ENCODE measurements at places on chromosomes 2 and 18.

- no peak for DNase-seq
Observed at GRCh38 chr2:216274194-216274840, 98.0 kb downstream of the MARCHF4 start.

GRCh38 chr2:176699098-176699497 is 429.9 kb downstream of the MTX2 start:
- DNase-seq: no peak

DNA sequence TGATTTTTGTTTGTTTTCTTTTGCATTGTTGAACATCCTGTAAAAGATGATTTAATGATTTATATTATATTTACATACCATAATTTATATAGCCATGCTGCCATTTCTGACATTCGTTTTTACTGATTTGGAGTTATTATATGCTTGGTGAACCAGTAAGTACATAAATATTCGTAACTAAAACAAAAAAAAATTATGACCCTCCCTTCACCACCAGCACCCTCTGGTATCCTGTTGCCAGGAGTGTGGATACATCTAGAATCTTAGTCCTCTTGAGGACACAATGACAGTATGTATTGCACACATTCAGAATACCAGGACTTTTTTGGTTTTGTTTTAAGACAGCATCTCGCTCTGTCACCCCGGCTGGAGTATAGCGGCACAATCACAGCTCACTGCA is 43.9 kb upstream of the B3GNT7 start:
- no peak for DNase-seq

- DNase-seq: no peak
Observed at GRCh38 chr2:58054264-58054663, 7.7 kb downstream of the VRK2 start.

- no peak for DNase-seq
Observed at GRCh38 chr18:55000529-55000928, 41.3 kb upstream of the CCDC68 start.

- no peak for DNase-seq
Observed at GRCh38 chr2:7773362-7774360, 856.4 kb downstream of the RNF144A start.

DNA sequence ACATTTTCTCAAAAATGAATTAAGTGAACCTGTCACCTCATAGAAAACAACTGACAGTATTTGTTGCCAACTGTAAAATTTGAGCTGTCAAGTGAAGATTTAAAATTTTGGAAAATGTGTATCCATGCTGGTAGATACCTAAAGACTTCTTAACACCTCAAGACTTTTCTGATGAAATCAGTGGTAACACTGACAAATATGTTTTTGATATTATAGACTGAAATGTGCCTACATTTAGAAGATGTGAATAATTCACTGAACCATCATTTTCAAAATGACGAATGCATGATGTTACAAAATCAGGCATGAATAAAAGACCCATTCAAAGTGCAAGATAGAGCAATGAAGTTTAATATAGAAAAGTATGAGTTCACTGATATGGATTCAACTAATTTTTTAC is 51.5 kb upstream of the ASPRV1 start:
- DNase-seq: no peak

DNA sequence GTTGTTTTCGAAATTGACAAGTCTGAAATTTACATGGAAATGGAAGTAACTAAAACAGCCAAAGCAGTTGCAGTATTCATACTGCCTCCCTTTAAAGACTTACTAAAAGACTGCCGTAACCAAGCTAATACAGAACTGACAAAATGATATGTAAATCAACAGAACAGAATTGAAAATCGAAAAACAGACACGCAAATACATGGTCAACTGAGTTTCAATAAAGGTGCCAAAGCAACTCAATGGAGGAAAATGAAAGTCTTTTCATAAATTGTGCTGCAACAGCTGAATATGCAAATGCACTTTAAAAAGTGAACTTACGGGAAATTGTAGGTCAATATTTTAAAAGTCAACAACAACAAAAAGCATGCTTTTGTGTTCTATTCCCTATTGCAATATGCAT is 34.2 kb downstream of the TMEM131 start:
- DNase-seq: no peak

DNA sequence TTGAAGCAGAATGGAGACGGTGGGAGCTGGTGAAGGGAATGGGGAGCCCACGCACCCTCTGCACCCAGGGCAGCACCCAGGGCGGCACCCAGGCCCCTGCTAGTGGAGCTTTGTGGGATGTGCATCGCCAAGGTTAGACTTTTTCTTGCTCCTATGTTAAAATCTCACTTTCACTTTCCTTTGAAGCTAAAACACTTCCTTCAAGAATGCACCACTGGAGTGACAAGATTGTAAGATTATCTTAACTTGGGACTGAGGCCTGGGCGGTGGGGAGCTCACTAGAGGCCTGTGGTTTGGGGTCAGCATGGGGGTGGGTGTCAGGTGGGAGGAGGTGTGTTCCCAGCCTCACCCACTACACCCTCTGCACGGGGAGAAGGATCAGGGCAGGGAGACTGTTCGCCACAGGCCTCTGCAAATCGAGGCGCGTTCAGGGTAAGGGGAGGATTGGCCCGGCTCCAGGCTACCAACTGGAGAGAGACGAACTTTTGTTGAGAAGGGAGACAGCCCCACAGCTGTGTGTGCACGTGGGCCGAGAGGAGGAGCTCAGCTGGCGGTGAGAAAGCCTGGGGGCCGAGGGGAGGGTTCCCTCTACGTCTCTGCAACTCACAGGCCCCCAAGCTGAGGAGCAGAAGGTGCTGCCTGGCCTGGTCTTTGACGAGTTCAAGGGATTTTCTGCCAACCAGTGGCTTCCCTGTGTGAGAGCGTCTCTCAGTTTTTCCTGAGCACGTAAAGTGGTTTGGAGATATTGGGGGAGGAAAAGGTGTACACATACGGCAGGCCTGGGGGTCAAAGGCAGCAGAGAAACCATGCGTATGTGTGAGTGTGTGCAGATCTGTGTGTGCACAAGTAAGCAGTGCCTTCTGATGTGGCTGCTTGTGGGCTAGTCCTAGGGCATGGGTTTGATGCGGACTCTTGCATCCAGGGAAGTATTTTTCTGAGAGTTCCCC is 147.7 kb downstream of the KLHL29 start:
- no peak for DNase-seq

GRCh38 chr2:7449298-7449697 is 532.1 kb downstream of the RNF144A start:
- peak; percentile 10 for DNase-seq

- DNase-seq: peak; percentile 21
Observed at GRCh38 chr2:191171708-191172355, 21.0 kb upstream of the STAT4 start.

- DNase-seq: no peak
Observed at GRCh38 chr2:120863661-120864320, 128.1 kb downstream of the GLI2 start.

DNA sequence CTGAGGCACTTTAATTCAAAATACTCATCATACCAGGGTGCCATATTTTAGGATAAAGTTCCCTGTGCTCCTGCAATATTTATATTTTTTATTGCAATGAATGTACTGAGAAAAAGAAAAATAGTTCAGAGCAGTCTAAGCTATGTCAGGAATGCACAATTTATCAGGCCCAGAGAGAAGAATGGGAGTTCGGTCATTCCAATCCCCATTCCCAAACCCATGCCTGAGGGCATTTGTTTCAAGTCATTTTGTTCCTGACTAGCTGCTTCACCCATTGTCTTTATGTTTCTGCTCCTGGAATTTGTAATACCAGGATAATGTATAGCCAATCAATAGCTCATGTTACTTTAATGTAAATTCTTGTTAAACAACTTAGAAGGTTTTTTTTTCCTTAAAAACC is 24.4 kb upstream of the FTCDNL1 start:
- peak; percentile 40 for DNase-seq

DNA sequence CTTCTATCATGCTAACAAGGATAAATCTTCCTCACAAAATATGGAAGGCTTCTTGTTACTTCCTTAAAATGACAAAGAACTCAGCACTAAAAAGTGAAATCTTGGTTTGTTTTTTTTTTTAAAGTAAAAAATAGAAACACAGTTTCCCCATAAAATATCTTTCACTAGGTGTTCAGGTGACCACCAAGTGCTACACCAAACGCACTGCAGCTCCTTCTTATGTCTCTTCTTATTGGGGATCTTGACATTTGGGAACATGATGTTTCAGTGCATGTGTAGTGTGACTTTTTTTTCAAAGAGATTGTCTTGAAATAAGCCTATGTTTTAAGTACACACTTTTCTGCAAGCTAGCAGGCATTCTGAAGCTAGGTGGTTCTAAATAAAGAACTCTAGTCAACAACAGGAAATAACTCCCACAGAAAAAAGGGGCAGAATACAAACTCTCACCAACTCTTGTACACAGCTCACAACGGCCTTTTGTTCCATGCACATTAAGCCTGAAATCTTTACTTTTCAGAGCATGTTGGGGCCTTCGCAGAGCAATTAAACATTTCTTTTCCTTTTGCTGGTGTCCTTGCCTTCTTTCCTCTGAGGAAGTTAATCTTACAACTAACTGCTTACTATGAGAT is 13.2 kb upstream of the SERTAD2 start:
- DNase-seq: no peak

- DNase-seq: no peak
Observed at GRCh38 chr2:5561006-5561405, 131.2 kb upstream of the SOX11 start.

- DNase-seq: peak; percentile 21
Observed at GRCh38 chr2:150327564-150328489, 159.6 kb downstream of the RND3 start.

- DNase-seq: no peak
Observed at GRCh38 chr2:213087040-213087439, 64.4 kb downstream of the IKZF2 start.

- no peak for DNase-seq
Observed at GRCh38 chr2:238527565-238527964, 100.8 kb downstream of the ASB1 start.

DNA sequence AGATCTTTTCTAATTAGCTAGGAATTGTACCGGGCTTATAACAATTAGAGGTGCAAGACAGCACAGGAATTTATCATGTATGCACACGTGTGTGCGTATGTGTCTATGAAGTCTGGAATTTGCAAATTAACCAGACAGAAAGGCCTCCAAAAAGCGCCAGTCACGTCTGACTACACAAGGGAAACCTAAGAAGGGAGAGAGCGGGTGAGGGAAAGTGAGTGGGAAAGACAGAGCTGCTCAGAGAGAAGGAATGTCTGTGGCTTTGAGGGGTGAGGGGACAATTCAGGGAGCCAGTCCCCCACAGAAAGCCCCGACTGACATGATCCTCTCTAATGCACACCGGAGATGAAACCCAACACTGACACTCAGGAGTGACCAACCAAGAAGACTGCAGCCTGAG is 197.7 kb upstream of the SH3BP4 start:
- no peak for DNase-seq

DNA sequence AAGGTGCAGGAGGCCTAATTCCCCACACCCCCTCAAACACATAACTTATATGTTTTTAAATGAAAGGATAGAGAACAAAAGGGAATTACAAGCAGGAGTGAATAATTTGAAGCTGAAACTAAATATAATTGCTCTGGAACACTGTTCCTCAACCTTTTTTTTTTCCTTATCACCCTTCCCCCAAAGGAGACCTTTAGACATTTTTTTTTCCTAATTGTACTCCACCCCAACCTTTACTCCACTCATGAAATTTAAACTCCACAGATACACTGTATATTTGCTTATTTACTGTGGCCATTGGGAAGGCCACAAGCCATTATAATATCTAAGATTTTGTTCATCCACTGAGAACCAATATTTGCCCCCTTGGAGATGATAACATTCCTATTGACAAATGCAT is 45.4 kb upstream of the PELI1 start:
- no peak for DNase-seq

DNA sequence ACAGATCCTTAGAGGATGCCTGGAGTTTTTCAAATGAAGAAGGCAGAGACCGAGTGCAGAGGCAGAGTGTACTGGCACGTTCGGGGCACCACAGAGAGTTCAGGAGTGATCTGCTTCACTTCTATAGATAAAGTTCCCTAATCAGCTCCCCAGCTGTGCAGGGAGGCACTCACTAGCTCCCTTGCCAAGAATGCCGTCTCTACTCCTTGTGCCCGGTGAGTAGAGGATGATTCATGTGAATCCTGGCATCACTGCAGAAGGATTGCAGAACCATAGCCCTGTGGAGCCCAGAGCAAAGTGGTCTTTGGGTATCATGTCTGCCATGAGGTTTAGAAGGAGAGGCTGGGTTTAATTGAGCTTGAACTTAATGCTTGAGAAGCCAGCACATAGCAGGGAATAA is 510.1 kb upstream of the RAB6C start:
- no peak for DNase-seq

DNA sequence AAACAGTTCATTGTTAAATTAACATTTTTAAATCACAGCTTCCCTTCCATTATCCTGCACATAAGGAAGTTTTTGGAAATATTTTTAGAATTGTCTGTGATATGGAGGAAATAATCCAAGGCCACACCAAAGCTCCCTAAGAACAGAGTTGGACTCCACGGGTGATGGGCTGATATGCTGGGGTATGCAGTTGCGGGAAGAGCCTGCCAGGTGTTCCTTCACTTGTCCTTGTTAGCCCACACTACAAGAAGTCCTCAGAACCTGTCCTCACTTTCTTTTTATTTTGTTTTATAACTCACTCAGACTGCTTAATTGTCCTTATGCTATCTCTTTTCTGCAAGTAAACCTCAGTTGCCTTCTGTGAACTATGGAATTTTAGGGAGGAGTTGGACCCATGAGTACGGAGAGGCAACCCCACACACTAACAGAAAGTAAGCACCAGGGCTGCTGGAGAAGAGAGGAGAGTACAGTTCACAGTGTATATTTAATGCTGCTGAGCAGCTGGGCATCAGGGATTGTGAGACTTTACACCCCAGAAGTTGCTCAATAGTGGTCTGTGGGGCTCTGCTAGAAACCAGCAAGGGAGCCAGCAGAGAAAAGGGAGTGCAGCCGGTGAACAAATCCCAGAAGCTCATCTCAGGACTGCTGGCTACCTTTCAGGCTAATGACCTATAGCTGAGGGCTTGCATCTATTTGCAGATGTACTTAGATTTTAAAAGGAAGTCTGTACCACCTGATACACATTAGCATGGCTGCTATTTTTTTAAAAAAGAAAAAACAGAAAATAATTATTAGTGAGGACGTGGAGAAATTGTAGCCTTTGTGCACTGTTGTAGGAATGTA is 280.1 kb upstream of the STON1 start:
- no peak for DNase-seq

- DNase-seq: no peak
Observed at GRCh38 chr2:7517851-7518250, 600.6 kb downstream of the RNF144A start.

DNA sequence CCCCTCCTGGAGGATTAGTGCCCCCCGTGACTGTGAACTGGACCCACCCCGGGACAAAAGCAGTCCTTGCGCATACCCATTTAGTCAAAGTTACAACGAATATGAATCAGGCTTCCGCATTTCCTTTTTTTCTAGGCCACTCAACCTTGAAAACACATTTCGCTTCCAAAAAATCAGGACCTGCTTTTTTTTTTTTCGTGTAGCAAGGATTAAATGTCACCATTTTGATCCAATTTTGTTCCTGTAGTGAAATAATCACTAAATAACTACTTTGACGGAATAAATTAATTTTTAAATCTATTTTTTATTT is 464 bp upstream of the FTCDNL1 start:
- no peak for DNase-seq

- DNase-seq: no peak
Observed at GRCh38 chr2:157466764-157467163, 22.9 kb upstream of the CYTIP start.

All from GM23338 (cell line).